ENCODE measurements at places on chromosomes 7 and 10.

GRCh38 chr10:12588091-12588860 lies 238.9 kb downstream of the CAMK1D start:
- DNase-seq: no peak

GRCh38 chr7:66729274-66729673 lies 11.3 kb upstream of the RABGEF1 start:
- no peak for DNase-seq

DNA sequence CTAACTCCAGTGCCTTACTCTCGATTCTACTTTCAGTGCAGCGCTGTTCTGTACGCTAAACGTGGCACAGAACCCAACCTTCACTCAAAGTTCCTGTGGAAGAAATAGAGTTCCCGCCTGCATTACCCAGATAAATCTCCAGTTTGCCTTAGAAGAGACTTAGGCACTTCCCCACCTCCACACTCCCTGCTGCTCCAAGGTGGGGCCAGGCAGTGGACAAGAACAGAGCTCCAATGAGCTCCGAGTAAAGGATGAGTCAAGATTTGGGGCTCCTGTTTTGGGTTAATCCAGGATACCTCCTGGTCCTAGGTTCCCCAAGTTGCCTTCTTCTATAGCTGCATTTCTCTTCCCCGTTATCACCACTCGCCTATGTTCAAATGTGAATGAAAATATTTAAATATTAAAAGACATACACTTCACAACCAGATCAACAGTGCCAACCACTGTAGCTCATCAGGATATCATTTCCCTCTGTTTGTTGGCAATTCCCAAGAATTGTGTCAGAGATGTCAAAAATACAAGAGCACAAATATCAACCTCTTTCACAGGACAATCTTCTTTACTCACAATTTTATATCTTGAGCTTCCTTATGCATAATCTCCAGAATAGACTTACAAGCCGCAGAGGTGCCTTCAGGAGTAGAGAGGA lies 48.0 kb downstream of the MALSU1 start:
- no peak for DNase-seq

GRCh38 chr10:113565364-113565763 lies 12.5 kb downstream of the HABP2 start:
- DNase-seq: no peak

DNA sequence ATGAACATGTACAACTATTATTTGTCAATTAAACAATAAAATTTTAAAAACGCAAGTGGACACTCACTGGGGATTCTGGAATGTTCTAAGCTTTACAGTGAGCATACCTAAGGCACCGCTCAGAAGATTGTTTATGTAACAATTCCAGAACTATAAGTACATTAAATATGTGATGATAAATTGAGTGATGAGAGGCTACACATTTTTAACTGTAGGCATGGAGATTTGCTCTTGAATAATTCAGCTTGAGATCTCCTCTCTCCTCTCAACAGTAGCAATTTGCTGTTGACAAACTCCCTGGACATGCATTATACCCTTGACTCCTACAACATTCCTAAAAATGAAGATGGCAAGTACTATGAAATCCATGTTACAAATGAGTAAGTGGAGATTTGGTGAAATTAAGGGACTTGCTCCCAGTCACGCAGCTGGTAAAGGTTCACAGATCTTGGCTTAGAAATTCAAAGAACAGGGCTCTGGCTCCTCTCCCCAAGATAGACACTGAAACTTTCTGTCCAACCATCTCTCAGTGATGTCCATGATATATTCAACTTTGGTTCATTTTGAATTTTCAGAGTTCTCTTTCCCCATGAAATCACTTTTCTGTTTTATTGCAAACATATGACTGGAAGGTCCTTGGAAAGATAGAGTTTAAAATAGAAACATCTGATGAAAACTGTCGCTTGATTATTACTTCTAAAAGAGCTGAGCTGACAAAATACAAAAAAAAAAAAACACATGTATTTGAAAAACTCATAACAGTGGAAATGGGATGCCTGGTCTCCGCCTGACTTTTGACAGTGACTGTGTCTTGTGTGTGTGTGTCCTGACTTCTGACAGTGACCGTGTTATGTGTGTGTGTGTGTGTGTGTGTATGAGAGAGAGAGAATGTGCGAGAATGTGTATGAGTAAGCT lies 488.3 kb downstream of the TNS3 start:
- no peak for DNase-seq

- no peak for DNase-seq
These were observed 83.5 kb downstream of the ST7 start for GRCh38 chr7:117036836-117037235.

DNA sequence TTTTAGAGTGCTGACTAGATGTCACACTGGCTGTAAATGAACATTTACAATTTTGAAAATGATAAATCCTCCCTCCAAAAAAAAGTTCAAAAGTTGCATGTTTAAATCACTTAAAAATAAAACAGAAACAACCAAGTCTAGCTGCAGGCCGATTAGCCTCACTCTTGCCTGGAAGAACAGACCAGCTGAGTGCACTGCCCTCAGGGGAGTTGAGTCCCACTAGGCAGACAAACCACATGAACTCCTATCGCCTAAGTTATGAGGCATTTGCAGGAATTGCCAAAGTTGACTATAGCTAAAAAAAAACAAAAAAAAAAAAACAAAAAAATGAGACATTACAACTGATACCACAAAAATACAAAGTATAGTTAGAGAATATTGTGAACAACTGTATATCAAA lies 510.0 kb downstream of the ANKRD7 start:
- no peak for DNase-seq

DNA sequence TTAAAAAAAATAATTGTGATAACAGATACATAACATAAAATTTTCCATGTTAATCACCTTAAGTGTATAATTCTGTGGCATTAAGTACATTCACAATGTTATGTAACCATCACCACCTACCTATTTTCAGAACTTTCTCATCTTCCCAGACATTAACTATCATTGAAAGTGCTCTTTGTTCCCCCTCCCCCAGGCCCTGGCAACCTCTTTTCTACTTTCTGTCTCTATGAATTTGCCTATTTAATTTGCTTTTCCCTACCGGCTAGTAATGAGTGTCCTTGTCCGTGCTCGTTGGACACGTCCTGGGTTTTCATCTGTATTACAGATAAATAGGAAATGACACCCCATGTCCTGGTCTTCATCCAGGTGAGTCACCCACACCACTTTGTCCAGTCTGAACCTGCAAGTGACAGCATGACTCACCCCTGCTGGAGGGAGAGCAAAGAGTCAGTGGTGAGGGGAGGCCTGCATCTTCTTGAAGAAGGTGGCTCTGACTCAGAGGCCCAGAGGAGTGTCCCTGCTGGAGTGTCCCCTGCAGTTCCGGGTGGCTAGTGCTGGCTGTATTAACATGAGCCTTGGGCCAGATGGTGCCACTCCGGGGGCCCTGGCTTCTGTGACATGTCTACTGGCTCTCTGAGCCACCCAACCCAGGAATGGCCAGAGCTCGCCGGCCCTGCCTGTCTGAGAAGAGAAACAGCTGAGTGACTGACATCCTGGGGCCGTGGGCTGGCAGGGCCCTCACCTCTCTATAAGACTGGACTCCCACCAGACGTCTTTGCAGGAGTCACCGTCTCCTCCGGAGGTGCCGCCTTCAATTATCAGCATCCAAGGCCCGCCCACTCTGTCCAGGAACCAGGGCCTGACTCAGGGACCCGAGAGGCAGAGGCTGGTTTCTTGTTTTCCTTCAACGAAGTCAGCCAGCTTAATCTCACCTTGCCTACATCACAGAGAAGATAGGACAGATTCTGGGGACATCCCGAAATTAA lies 503.2 kb upstream of the MKI67 start:
- DNase-seq: no peak

- no peak for DNase-seq
These were observed 31.1 kb downstream of the ZC3HAV1 start for GRCh38 chr7:139078399-139078798.

DNA sequence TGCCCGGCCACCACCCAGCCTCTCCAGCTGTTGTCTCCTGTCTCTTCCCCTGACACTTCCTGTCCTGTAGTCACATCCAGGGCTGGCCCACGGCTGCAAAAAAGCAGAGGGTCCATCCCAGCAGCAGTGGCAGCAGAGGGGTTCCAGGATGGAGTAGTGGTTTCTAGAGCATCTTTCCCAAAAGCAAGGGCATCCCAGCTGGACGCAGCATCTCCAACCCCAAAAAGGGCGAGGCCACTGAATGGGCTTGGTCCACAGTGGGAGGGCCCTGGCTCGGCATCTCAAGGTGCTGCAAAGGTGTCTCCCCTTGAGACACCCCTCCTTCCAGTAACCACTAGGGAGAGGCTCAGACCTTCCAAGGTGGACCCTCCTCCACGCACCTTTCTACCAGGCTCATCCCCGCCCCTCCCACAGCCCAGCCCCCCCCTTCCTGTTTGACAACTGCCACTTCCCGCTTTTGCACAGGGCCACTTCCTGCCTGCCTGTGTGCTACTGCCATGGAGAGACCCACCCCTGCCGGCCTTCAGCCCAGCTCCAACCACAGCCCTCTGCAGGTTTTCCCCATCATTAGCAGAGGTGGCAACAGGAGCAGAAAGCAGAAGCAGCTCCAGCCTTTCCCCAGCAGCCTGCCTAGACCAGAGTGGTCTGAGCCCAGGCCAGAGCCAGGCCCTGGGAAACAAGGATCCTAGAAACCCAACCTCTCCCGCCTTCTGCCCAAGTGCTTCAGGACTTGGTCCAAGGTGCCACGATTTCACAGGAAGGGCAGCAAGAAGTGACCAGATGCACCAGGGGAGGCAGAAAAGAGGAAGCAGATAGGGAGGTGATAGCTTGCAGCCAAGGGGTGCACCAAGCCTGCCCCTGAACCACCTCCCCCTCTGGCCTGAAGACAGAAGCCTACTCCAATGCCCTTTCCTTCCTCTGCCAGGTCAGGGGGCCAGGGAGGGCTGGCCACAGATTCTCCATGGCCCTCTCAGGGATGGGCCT lies 8.6 kb downstream of the CAMK2G start:
- DNase-seq: no peak

GRCh38 chr7:80593869-80594586 lies 44.4 kb upstream of the CD36 start:
- DNase-seq: peak; percentile 14

GRCh38 chr10:43265799-43266721 lies 805 bp downstream of the RASGEF1A start:
- peak; percentile 49 for DNase-seq

DNA sequence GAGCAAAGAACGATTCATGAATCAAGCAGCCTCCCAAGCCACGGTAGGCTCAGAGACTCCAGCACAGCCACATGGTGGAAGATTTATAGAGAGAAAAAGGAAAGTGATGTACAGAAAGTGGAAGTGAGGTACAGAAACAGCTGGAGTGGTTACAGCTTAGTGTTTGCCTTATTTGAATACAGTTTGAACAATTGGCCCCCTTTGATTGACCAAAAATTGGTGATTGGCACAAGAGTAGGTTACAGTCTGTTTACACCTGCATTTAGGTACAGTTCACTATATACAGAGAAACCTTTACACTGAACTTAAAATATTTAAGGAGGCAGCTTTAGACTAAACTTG lies 136.4 kb upstream of the ASAH2 start:
- DNase-seq: no peak

DNA sequence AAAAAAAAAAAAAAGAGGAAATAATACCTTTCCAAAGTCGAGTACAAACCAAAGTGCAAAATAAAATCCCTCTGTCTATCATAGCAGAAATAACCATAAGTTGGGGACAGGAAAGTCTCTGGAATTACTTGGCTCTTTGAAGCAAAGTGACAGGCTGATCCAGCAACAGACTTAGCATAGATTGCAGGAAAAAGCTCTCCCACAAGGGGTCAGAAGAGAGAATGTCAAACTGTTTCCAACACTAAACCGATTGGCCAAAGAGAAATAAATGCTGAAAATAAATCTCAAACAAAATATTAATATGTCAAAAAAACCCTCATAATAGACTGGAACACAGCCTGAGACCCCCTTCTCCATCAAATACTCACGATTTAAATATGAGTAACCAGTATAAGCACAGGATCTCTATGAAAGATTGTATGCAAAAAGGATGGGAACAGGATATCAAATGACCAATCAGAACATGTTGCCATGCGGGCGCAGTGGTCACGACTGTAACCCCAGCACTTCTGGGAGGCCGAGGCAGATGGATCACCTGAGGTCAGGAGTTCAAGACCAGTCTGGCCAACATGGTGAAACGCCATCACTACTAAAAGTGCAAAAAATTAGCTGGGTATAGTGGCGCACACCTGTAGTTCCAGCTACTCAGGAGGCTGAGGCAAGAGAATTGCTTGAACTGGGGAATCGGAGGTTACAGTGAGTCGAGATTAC lies 1000.7 kb upstream of the LRRN3 start:
- DNase-seq: no peak

GRCh38 chr7:2202901-2203765 lies 29.6 kb downstream of the MAD1L1 start:
- no peak for DNase-seq

DNA sequence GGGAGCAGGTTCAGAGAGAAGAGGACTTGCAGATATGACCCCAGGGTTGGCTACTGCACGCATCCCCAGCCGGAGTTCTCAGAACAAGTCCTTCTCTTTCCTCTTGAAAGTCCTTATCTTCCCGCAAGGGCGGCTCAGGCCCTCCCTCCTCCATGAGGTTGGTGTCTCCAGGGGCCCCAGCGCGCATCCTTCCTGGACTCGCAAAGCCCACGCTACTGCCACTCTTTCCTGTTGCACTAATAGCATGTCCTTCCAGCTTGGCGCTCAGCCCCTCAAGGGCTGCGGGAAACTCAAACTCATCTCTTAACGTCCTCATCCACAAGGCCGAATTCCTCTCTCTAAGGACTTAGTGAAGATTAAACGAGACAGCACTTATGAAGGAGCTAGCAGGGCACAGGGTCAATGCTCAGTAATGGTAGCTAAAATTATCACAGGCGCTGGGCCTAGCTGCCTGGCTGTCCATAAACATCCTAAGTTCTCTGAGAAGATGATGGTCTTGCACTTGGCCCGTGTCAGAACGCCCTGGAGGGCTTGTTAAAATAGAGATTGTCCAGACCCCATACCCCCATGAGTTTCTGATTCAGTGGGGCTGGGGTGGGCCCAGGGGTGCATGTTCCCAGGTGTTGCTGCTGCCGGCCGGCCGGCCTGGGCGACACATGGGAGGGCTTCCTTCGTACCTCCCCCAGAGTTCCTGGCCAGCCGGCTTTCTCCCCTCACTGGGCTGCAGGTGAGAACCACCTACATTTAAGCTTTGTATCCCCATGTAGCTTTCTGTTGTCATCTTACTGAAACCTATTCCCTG lies 261.4 kb downstream of the COBL start:
- no peak for DNase-seq
